ENCODE measurements at places on chromosomes 5 and 9.

GRCh38 chr5:62931153-62931950 lies 352.7 kb downstream of the LRRC70 start:
- no peak for DNase-seq

GRCh38 chr9:136791516-136792276 lies 552 bp downstream of the TMEM141 start:
- DNase-seq = peak; percentile 72

- no peak for DNase-seq
These were observed 7.6 kb upstream of the KCNV2 start for GRCh38 chr9:2709645-2710101.

- peak; percentile 14 for DNase-seq
These were observed 116.5 kb downstream of the GDNF start for GRCh38 chr5:37723162-37723961.

GRCh38 chr5:59037941-59038797 lies 455.3 kb downstream of the RAB3C start:
- DNase-seq = peak; percentile 57

DNA sequence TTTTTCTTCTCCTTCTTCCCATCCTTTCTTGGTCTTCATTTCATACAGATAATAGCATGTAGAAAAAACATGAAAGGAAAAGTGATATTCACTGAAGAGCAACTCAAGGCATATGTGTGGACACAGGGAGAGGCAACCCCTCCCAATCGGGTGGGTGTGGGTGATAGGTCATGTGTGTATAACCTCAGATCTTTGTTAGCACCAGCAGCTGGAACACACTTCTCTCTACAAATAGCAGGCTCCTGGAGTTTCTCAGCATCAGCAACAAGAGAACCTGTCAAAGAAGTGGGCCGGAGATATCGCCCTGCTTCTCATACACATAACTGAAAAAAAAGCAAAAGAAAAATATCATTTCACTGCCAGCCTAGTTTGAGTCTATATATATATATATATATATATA lies 426.4 kb downstream of the DTWD2 start:
- no peak for DNase-seq

DNA sequence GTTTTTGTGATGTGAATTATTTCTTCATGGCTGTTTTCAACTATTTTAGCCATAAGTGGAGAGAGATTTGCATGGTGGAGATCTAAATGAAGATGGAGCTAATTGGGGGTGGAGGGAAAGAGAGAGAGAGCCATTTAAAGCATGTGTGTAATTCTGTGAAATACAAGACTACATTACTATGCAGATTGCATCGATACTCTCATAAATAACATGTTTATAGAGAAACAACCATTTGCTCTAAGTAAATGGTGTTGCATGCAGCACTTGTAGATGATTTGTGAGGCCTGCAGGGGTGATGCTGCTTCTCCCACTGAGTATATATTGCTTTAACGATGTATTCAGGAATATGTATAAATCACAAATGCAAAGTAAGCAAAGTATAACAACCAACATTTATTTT lies 270.2 kb upstream of the RIOK2 start:
- no peak for DNase-seq

GRCh38 chr9:36935768-36936497 lies 98.1 kb downstream of the PAX5 start:
- DNase-seq = no peak

DNA sequence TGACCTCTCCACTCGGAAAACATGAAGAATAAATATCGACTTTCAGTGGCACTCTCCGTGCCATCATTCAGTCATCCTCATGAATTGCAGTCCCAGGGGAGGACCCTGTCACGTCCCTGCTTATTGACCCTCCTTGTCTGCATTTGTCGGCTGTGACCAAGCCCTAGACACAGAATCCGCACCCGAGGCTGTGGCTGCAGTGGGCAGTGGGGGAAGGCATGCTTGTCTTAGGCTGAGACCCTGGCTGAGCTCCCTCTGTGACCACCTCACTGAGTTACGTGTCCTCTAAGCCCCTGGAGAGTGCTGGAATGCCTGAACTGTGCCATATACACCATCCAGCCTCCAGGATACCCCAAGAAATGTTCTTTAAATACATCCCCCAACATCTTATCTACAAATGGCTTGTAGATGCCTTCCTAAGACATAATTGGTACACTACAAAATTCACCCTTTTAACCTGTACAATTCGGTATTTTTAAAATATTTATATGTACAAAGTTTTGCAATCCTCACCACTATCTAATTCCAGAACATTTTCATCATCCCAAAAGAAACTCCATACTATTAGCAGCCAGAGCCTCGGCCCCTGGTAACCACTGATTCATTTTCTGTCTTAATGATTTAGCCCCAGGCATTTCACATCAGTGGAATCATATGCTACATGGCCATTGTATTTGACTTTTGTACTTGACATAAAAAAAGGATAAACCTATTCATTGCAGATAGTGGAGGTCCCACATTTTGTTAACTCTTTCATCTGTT lies 80.8 kb upstream of the ICE1 start:
- DNase-seq = no peak

- no peak for DNase-seq
These were observed 38.2 kb downstream of the TRIP13 start for GRCh38 chr5:930866-931265.

GRCh38 chr9:88425538-88425950 lies 37.3 kb downstream of the SPIN1 start:
- DNase-seq = no peak

- DNase-seq = no peak
These were observed 1.7 kb downstream of the GRHPR start for GRCh38 chr9:37424204-37424685.

DNA sequence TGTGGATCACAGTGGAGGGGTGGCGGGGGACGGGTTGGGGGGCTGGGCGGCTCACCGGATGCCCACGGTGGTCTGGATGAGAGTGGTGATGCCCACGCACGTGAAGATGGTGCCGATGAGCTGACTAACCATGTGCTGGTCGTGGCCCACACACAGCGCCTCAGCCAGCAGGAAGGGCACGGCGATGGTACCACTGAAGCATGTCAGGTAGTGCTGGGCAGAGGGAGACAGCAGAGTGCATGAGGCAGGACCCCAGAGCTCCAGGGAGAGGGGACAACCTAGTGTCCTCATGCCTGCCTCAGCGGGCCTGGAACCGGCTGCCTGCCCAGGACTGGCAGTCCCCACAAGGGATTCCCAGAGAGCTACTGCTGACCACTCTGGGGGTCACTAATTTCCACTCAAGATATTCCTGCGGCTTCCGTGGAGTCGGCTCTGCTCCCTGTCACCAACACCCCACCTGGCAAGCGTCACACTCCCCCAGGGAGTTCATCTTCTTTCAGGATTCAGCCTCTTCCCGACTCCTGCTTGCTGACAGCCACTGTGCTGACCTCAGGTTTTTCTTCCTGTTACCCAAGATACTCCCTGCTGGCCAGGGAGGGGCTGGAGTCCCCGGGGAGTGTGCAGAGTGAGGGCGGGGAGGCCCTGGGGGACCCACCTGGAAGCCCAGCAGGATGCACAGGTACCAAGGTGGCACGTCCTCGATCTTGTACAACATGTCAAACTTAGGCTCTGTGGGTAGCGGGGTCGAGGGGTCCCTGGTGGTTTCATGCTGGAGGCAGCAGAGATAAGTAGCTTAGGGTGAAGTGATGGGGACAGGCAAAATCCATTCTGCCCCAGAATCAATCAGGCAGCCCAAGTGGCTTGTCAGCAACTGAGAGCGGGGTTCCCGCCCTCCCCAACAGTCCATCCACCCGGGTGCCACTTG lies 998 bp downstream of the SLC23A1 start:
- no peak for DNase-seq

DNA sequence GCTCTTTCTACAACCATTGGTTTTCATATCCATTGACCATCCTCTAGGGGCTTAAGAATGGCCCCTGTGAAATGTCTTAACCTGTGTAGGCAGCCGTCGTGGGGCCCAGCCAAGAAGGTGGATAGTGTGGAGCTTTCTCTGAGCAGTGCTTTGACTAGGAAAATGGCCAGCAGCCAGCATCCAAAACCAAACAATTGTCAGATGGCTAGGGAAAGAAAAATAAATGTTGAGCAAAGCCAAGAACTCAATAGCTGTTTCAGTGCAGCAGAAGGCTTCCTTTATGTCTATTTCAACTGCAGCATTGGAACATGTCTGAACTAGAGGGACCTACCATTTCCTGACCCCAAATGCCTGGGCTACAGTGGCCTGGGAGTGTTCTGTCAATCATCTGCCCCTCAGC lies 374.9 kb downstream of the TLE4 start:
- DNase-seq = no peak

- DNase-seq = no peak
These were observed 1.0 kb downstream of the BRIX1 start for GRCh38 chr5:34916518-34916917.

- DNase-seq = no peak
These were observed 291.4 kb downstream of the ARHGEF28 start for GRCh38 chr5:73917433-73917832.

GRCh38 chr9:114246558-114246957 lies 76.3 kb upstream of the ORM1 start:
- DNase-seq = no peak

DNA sequence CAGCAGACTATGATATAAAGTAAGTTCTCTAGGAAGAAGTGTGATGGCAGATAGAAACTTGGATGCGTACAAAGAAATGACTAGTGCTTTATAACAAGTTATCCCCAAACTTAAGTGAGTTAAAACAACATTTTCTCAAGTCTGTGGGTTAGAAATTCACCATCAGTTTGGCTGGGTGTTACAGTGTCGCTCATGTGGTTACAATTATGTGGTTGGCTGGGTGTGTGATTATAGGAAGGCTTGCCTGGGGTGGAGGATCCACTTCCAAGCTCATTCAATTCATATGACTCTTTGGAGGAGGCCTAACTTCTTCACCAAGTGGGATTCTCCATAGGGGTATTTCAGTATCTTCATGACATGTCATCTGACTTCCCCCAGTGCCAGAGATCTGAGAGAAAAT lies 10.3 kb upstream of the C9orf40 start:
- DNase-seq = no peak

- no peak for DNase-seq
These were observed 11.9 kb upstream of the CACNA1B start for GRCh38 chr9:137865581-137866145.

GRCh38 chr5:96857924-96858323 lies 18.4 kb upstream of the ERAP2 start:
- DNase-seq = no peak

DNA sequence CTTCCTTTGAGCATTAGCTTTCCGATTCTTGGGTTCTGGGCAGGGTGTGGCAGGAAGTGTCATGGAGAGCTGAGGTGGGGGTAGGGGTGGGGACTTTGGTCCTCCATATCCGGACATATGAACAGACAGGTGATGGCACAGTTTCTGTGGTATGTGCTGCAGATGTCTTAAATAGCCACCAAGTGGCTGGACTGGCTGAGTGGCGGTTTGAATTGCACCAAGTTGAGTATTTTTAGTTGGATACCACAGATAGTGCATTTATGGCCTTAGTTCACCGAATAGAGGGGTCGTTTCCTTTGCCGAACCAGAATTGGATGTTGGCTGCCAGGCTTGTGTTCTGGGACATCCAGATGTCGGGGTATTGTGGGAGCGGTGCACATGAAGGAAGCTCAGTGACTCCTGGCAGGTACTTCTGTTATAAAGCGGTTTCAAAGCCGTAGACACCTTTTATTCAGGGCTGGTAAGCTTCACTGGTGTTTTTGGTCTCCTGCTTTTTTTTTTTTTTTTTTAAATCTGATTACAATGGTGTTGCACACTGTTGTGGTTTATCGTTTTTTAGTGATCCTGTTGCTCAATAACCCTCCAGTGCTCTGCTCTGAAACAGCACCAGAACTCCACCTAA lies 15.1 kb upstream of the TNFAIP8 start:
- peak; percentile 31 for DNase-seq

DNA sequence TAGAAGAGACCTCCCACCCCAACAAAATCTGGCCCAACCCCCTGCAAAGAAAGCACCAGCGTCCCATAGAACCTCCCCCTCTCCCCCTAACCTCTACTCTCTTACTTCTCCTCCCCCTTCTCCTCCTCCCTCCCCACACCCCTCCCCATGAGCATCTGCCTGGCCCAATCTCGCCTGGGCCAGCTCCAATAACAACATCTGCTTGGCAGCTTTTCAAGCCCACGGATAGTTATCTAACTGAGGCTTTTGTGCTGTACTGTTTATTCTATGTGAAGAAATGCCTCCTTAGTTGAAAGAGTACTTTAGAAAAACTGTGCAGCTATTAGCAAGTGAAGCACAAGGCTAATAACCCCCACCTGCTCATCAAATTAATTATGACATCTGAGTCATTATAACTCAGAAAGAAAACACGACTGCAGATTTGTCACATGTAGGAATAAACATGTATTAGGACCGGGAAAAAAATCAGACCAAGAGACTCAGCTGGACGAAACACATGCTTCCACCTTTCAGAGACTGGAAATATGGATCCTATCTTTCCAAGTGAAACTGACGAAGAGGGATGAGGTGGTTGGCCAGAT lies 42.8 kb downstream of the NFIB start:
- DNase-seq = no peak

DNA sequence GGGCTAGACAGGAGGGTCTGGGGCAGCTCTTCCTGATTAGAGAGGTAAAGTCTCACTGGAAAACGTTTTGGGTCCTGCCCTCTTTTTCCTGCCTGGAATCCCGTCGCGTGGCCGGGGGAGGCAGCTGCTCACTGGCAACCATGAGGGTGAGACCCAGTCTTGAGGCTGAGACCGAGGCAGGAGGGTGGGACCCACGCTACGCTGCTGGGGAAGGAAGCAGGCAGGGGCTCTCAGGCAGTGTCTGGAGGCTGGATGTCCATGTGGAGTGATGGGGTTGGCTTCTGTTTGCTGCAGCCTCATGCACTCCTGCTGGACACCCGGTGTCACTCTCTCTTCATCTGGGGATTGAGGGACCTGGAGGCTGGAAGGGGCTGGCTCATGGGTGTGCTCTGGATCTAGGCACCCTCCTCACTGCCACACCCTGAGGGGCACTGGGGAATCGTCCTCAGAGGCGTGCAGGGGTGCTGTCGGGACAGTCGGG lies 11.3 kb upstream of the SLC2A6 start:
- DNase-seq = no peak

- peak; percentile 65 for DNase-seq
These were observed 84.0 kb downstream of the ZFAND5 start for GRCh38 chr9:72280913-72281500.

GRCh38 chr5:154966081-154966841 lies 25.4 kb downstream of the MRPL22 start:
- DNase-seq = no peak

DNA sequence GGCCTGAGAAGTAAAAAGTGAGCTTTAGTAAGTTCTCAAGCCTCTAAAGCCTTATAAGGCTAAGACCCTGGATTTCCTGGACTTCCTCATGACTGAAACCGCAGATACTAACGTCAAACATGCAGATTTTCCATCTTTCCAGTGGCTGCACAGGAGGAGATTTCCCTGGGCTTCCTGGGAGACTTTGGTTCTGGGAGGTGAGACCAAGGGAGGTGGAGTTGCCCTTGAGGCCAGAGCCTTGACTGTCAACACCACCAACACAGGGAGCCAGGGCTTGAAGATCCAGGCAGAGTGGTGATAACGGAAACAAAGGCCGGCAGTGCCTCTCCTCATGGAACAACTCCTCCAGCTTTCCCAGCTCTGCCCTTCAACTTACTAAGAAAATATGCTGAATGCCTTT lies 144.7 kb upstream of the LRRTM2 start:
- DNase-seq = no peak

GRCh38 chr5:124671193-124671592 lies 75.2 kb downstream of the ZNF608 start:
- DNase-seq = no peak
